ENCODE measurements at places on chromosomes 1 and 21.

- ATAC-seq = no peak
These were observed 31.7 kb downstream of the SLC19A1 start for GRCh38 chr21:45510466-45510955.

DNA sequence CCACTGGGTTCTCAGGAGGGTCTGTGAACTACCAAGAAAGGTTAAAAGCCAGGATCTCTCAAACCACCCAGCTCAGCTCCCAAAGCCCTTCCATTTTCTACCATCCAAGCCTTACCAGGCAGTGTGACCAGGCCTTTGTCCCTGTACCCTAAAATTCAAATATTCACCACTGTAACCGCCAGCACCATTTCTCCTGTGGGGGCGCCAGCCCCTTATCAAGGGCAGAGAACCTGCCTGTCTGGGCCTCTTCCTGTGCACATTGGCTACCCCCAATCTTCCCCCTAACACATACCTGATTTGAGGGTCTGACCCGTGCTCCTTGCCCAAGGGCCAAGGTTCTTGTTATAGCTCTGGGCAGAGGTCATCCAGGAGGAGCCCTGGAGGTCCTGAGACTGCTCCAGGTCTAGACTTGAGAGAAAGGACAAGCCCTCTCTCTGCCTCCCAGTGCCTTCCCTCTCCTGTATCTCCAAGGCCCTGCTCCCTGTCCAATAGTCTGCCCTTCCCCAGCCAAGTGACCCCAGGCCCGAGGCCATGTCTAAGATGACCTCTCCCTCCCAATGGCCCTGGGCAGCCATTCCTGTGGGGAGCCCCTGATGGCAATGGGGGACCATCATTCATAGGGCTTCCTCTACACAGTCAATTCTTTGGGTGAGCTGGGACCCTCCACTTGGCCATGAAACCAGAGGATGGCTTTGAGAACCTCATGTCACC lies 78.5 kb downstream of the FHAD1 start:
- no peak for ATAC-seq

DNA sequence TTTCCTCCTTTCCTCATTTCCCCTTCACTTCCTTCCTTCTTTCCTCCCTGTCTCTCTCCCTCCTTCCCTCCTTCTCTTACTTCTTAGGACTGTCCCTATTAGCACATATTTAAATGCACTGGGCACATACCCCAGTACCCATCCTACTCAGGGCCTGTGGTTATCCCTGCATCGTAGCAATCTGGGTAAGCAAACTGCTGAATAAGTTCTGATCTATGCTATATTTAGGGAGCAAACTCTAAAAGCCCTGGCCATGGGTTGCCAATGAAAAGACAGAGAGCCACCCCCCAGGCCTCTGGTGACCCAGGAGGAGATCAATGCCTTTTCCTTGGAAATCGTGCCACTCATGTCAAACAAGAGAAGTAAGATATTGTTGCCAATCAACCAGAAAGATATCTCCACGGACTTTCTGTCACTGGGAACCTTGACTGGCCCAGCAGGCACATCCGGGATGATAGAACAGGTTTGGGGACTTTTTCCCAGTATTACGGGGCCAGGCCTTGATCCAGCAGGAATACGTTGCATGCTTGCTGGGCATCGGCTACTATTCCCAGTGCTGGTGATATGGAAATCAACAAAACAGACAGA lies 5.4 kb downstream of the FAM3B start:
- ATAC-seq = no peak

DNA sequence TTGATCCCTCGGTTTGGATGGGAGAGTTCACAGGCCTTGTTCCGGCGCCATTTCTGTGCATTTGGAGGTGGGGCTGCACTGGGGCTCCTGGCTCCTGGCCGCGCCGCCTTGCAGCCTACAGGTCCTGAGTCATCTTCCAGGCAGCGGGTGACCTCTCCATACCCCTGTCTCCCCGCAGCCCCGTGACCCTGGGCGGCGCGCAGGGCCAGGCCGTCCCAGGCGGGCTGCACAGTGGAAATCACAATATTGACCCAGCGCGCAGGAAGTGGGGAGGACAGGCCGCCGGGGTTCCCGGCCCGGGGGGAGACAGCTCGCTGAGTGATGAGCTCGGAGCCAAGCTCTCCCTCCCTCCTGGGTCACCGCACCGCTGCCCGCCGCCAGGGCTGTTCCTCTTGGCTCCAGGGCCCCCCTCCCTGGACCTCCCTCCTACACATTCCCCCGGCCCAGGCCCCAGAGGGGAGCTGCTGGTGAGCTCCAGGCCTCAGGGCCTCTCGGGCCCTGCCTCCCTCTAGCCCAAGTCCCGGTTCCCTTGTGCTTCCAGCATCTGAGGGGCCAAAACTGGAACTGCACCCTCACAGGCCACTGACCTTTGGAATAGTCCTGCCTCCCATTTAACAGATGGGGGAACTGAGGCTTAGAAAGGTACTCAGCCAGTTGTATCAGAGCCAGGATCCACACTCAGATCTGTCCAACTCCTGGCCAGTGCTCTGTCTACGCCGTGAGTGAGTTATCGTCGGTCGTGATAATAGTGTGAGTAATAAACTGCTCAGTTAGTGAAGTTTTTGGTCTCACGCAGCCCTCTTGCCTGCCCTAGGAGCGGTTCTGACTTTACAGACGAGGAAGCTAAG lies 142.9 kb upstream of the WNT4 start:
- ATAC-seq = no peak

DNA sequence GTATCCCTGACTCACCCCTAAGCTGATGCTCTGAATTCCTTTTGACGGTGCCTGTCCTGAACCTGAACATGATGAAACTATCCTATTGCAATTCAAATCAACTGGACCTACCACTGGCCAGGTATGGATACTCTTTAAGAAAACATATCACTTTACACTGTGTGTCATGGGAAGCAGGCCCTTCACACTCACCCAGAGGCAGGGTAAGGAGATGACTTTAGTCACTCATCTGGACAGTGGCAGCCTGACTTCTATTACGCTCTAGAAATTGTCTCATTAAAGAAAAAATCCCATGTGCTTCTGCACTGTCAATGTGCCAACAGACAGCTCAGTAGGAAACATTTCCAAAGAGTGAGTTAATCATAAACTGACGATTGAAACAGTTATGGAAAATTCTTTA lies 94.3 kb downstream of the VAV3 start:
- ATAC-seq = no peak

- peak; percentile 93 for ATAC-seq
These were observed 34.0 kb downstream of the MAP3K7CL start for GRCh38 chr21:29164323-29164942.

DNA sequence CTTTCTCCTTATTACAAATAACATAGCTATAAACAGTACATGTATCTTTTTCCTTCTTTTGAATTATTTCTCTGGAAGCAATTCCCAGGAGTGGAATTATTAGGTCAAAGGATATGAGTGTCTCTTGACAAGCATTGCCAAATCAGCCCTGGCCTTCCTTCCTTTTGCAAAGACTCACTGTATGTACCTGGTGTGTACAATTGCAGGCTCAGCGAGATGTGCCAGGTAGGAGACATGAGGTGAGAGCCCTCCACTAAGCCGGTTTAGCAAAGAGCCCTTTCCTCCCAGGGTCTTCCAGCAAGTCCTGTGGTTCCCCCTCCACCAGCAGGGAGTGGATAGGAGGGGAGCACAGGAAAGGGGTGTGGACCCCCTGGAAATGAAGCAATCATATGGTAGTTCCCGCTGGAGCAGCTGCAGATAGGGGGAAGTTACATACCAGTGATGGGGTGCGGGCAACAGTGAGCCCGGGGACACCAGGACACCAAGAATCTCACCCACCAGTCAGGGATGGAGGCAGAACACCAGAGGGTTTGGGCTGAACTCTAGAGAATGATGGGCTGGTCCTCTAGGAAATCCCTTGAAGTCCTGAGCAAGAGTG lies 18.3 kb downstream of the RCSD1 start:
- ATAC-seq = no peak

DNA sequence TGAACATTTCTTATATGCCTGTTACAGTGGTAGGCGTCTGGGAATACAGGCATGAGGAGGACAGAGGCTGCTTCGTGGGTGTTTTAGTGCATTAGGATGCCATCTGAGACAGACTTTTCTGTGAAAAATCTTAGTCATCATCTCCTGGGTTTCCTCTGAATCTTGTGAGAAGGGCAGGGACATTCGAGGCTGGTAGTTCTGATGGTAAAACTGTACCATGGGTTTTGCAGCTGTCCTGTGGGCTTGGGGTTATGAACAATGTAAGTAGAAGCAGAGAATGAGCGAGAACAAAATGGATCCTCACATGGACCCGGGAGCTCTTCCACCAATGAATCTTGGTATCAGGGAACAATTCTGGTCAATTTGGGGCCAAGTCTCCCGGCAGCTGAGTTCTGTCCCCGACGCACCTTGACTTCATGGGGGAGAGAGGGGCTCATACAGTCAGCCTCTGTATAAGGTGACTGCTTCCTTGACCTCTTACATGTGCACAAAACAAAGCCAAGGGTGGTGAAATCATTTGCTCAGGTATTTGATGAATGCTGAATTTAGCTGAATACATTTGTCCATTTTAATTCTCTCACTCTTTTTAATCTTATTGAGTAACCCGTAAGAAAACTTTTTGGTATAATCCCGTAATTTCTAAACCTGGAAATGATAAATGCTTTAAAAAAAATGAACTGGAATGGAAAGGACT lies 63.6 kb upstream of the ERRFI1 start:
- ATAC-seq = peak; percentile 51

DNA sequence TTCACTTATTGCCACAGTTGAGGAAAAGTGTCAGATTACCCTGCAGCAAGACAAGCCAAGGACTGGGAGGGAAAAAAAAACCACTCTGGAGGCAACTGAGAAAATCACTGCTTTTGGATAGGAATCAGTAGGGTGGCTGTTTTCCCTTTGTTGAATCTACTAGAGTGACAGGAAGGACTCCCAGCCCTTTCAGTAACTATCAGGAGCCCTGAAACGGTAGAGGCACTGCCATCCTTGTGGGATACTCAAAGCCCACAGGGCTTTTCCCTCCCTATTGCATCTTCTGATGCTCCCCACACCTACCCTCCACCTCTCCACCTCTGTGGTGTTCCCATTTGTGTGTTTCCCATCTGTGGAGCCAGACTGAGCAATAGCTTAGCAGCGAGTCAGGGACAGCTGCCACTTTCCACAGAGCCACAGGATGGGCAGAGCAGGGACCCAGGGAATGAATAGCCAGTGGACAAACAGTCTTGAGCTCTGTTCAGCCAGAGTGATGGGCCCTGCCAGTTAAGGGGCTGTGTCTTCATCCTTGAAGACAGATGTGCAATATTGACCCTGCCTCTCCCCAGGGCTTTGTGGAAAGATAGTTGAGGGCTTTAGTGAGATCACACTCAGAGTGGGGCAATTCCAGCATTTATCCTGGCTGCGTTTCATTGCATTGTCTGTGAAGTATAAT lies 13.9 kb downstream of the UBIAD1 start:
- no peak for ATAC-seq

DNA sequence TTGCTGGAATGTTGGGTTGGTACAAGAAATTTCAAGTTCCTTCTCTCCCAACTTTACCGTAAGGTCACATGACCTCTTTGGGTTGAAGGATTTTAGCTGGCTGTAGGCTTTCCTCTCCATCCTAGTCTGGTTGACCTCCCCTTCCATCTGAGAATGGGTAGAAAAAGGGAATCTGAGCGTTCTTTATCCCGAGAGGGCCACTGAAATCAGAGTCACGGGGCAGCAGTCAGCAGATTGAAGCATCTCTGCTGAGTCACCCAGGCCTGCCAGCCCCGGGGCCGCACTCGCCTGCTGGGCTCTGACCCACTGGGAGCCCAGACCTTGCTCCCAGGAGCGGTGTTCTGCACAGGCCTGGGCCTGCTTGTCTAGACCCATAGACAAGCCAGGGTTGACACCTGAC lies 31.0 kb downstream of the TMCC2 start:
- ATAC-seq = peak; percentile 45

GRCh38 chr1:26284597-26285347 lies 4.9 kb downstream of the SH3BGRL3 start:
- peak; percentile 69 for ATAC-seq

- no peak for ATAC-seq
These were observed 8.9 kb downstream of the SIM2 start for GRCh38 chr21:36707763-36708285.

GRCh38 chr1:115274467-115274866 lies 63.6 kb downstream of the NGF start:
- ATAC-seq = no peak

GRCh38 chr1:167714098-167714438 lies 7.7 kb upstream of the MPZL1 start:
- peak; percentile 79 for ATAC-seq

DNA sequence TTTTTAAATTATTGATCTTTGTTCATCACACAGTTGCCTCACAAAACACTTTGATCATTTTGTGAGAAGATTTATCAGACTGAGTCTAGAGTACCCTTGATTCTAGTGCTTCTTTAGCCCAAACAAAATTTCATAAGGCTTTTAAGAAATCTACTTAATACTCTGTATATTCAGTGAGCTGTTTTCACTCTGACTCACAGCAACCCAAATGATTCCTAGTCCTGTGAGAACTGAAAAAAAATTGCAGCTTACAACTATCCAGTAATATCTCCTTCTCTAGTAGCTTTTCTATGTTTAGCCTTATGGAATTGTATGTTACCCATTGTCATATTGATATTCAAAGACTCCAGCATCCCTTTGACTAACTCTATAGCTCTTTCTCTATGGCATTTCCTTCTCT lies 915.6 kb downstream of the AMY1C start:
- no peak for ATAC-seq

- peak; percentile 2 for ATAC-seq
These were observed 674 bp downstream of the BCL10 start for GRCh38 chr1:85275701-85276214.

DNA sequence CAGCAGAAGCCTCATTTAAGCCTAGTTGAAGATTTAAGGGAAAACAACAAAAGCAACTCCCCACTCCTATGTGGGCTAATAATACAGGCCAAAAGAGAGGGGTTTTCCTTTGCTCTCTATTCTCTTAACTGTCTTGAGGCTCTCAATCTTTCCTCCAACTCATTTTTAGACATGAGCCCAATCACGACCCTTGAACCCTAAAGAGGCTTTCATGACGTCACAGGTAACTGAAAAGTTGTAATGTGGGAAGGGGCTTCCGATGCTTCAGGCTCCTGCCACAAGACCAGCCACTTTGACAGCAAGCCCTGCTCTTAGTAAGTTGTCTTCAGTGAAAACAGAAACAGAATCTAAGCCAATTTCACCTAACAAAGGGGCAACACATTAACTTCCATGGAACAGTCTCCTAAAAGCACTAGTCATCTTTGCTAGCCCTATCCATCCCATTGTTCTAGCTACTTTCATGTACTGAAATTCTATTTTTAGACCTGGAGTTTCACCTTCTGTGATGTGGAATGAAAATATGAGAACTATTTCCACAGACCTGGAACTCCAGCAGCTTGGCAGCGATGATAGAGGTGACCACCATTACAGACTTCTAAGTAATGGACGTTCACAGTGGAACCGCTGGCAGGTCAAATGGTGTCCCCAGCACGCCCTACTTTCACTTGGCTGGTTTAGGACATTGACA lies 36.3 kb downstream of the GPR161 start:
- ATAC-seq = no peak

DNA sequence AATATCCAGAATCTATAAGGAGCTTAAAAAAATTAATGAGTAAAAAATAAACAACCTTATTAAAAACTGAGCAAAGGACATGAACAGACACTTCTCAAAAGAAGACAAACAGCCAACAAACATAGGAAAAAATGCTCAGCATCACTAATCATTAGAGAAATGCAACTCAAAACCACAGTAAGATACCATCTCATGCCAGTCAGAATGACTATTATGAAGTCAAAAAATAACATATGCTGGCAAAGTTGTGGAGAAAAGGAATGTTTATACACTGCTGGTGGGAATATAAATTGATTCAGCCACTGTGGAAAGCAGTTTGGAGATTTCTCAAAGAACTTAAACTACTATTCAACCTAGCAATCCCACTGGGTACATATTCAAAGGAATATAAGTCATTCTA lies 25.3 kb downstream of the PIGK start:
- ATAC-seq = no peak

GRCh38 chr1:109793486-109794318 lies 30.0 kb upstream of the EPS8L3 start:
- peak; percentile 10 for ATAC-seq
